Spinal cord (tissue), 10 donors: ENCODE measurements at places on chromosomes 3 and 15. TPM values are rescaled to one million over a fixed set of nuclear protein-coding genes. Genes with fewer than 3 reads are reported as not detected.

The CNTN3 gene
- polyA plus RNA-seq: 20.9 TPM

The HERC2 gene
- 83.0 TPM for polyA plus RNA-seq

The ATP13A5 gene
- 2.6 TPM for polyA plus RNA-seq

The BSN gene
- polyA plus RNA-seq: 17.5 TPM

The PRICKLE2 gene
- polyA plus RNA-seq: 24.9 TPM

The EFCC1 gene
- polyA plus RNA-seq: 3.4 TPM

The SOX14 gene
- 0.92 TPM for polyA plus RNA-seq

The ARGFX gene
- not detected for polyA plus RNA-seq

The ALDH1A2 gene
- 27.4 TPM for polyA plus RNA-seq

The SLC22A13 gene
- polyA plus RNA-seq: 0.10 TPM

The GOLGA8N gene
- polyA plus RNA-seq: 21.0 TPM

The RBM15B gene
- 33.5 TPM for polyA plus RNA-seq

The GPR149 gene
- 2.2 TPM for polyA plus RNA-seq

The SATB1 gene
- 96.9 TPM for polyA plus RNA-seq

The CAMKV gene
- 94.3 TPM for polyA plus RNA-seq

The LRRC2 gene
- polyA plus RNA-seq: 3.3 TPM

The GOLGA8R gene
- polyA plus RNA-seq: 3.8 TPM

The WDR93 gene
- 1.2 TPM for polyA plus RNA-seq

The DIS3L gene
- polyA plus RNA-seq: 43.4 TPM

The GOLGA8J gene
- polyA plus RNA-seq: 2.5 TPM

The LRRC31 gene
- not detected for polyA plus RNA-seq

The ACTC1 gene
- 6.3 TPM for polyA plus RNA-seq

The LIPH gene
- polyA plus RNA-seq: 0.15 TPM

The GCSAM gene
- polyA plus RNA-seq: 0.35 TPM

The DCBLD2 gene
- polyA plus RNA-seq: 25.0 TPM

The MYL3 gene
- polyA plus RNA-seq: 2.2 TPM
